HTR-8/SVneo (cell line): ENCODE measurements at places on chromosomes 2 and 18.
A peak's percentile ranks its signal among the peaks of the same experiment; 100 is the strongest.

- no peak for DNase-seq
Observed at GRCh38 chr2:39107156-39107555, 13.7 kb downstream of the SOS1 start.

DNA sequence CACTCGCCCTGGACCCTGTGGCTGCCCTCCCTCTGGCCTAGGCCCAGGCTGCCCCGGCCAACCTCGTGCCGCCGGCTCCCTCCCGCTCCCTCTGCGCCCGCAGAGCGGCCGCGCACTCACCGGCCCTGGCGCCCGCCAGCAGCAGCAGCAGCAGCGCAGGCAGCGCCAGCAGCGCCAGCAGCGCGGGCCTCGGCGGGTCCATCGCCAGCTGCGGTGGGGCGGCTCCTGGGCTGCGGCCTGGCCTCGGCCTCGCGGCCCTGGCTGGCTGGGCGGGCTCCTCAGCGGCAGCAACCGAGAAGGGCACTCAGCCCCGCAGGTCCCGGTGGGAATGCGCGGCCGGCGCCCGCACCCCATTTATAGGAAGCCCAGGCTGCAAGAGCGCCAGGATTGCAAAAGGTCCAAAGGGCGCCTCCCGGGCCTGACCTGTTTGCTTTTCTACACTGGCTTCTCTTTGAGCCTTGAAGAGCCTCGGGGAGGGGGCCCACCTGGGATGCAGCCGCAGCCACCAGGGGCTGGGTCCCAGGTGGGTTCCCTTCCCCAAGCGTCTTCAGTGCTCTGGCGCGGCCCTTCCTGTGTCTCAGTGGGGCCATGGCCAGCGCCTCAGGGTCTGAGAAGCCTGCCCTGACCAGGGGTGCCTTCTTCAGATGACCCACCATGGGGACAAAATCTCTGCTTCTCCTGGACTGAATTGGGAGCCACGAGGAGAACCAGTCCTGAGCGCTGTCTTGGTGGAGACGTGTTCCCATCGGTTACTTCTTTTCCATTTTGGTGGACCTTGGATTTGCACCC, at the start of gene APOB:
TSS of gene APOB (minus strand) at position 330 of the 789 bp plus-strand sequence. CDS start at position 202, 128 bp downstream.
- DNase-seq = no peak

DNA sequence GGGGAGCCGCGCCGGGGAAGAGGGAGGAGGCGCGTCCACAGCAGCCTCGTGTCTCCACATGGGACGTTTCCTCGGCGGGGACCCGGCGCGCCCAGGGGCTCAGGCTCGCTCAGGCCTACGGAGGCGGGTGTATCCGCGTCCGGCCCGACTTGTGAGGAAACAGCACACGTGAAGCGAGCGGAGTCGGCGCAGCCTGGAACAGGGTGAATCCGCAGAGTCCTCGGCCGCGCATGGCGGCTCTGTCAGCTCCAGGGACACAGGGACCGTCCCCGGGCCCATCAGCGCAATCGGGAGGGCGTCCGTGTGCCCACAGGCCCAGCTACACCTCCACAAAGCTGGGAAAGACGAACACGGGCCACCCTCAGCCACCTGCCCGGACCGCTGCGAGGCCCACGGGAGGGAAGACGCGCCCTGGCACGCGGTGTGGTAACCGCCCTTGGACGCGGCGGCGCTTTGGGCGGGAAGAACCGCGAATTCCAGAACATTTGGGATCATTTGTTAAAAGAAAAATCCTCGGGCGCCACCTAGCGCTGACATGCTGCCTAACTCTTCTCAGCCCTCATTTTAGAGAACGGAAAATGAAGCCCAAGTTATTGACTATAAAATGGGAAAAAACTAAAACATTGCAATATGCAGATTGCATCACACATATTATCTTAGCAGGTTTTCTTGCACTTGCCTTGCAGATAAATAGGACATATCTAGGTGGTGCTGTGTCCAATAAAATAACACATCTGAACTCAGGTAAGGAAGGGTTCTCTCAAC, 40.4 kb downstream of the TMEM18 start:
- DNase-seq = peak; percentile 68

DNA sequence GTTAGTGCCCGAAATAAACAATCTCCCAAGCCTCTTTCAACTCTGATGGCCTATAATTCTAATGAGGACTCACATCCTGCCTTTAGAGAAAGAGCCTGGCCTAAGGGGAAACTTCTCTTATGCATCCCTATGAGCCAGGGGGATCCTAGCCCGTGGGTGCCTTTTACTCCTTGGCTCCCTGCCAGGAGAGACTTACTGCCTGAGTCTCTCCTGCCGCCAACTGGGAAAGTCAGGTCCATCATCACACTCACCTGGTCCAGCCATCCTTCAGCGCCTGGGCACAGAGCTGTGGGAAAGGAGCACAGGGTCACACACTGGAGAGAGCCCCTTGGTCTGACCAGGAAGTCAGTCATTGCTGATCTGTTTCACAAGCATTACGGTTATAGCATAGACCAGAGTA, 24.1 kb downstream of the ENOSF1 start:
- no peak for DNase-seq

DNA sequence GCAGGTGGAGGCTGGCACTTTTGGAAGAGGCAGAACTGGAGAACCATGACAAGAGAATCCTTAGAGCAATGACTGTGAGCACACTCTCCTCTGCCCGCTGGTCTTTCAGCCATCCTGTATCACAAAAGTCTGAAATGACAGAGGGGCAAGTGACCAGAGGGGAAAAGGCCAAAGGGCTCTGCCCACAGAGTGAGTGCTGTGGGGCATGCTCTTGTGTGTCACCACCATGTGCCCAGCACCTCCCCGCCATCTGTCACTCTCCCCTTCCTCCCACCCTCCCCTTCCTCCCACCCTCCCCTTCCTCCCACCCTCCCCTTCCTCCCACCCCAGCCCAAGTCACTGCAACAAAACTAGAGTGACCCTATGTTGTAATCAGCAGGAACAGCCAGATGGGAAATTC, 31.9 kb downstream of the DAW1 start:
- no peak for DNase-seq

- DNase-seq = no peak
Observed at GRCh38 chr2:14530506-14530905, 102.0 kb upstream of the LRATD1 start.

DNA sequence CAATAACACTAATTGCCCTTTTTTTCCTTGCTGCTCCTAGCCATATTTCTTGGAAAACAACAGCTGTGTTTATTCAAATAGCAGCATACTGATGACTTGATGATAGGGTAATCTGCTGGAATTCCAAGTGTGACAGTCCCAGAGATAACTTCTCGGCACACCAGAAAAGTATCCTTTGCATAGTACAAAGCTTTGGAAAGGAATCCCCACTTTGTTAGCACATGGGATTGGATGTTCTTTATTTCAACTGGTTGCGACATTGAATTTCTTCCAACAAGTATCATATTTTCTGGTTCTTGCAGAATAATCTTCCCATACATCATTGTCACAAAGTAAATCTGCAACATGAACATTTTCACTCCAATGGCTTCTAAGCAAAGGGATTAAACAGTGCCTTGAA, 445.8 kb upstream of the ACVR2A start:
- no peak for DNase-seq

GRCh38 chr18:48742706-48743475, 204.1 kb downstream of the CTIF start:
- no peak for DNase-seq

GRCh38 chr18:74654638-74655037, 57.0 kb downstream of the ZNF407 start:
- peak; percentile 2 for DNase-seq

DNA sequence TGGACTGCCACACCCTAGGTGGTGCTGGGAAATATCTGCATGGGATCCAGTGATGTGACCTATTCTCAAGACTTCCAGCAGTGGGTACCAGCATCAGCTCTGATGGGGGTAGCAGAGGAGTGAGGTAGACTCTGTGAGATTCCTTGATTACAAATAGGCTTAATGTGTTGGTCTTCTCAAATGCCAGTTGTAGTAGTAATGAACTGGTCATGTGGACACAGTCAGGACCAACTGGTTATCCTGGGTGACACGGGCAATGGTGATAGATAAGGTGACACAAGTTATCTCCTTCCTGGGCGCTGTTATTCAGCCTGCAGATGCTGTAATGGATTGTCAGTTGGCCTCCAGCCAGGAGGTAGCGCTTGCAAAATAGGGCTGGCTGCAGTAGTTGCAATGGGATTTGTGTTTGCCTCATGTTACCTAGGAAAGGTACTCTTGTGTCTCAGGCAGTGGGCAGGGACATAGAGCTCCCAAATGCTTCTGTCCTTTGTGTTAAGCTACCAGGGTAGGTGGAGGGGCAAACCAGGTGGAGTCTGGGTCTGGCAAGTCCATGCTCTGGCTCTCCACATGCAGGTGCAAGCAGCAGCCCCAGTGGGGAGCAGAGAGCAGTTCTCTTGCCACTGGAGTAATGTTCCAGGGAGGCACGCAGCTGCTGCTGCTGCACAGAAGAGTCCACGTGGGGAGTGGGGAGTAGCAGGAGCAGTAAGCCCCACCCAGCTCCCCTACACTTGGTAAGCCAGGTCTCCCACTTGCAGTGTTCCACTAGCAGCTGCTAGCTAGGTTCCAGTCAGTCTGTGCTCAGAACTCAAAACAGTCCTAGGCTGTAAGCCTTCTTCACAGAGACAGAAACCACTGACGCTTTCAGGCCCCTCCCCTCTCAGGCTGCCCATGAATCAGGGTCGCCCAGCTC, 505.4 kb upstream of the DDX18 start:
- no peak for DNase-seq
